ENCODE measurements at places on chromosomes 2 and 18.
A peak's percentile ranks its signal among the peaks of the same experiment; 100 is the strongest.

GRCh38 chr2:45851576-45852304, 200.3 kb downstream of the PRKCE start:
- DNase-seq: no peak

- DNase-seq: no peak
Observed at GRCh38 chr2:221924576-221924975, 352.5 kb upstream of the EPHA4 start.

DNA sequence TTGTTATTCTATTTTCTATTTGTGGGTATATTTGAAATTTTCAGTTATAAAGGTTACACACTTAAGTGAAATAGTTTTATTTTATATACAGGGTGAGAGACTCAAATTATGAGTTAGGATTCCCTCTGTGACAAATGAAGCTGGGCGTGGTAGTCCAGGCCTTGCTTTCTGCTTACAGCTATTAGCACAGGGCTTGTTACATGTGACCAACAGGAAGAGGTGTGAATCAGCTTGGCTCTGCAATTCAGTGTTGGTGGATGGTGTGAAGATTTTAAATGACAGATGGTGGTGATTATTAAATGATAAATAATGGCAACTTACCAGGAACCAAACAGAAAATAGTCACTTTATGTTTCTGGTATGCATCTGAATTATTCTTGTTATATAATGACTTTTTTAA, 64.4 kb upstream of the NOSTRIN start:
- no peak for DNase-seq

DNA sequence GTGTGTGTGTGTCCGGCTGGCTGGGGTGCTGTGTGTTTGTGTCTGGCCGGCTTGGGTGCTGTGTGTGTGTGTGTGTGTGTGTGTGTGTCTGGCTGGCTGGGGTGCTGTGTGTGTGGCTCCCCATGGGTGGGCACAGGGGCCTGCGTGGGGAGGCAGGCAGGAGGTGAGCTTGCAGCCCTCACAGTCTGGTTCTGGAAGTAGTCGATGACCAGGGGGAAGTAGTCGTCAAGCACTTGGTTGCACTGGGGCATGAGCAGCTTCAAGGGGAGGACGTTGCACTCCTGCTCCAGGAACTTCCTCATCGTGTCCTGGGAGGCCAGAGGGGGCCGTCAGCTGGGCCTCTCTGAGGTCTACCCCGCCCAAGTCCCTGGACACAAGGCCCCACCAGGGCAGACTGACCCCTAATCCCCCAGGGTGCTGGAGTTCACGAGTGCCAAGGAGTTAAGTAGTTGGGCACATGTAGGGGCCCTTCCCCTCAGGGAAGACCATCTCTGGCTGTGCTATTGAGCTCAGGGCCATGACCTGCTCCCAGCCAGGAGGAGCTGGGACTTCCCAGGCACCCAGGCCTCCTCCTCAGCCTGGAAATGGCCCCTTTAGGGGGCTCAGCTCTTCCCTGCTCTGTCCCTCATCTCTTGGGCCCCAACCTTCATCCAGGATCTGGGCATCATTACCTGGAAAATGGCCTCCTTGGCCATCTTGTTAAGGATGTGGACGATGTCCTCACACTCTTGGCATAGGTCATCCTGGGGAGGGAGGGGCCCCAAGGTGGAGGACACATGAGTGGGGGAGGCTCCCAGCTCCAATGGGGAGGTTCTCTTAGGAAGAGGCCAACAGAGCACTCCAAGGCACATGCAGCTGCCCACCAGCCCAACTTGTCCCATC, 1.3 kb downstream of the SFTPB start:
- peak; percentile 41 for DNase-seq

GRCh38 chr2:23239374-23239773, 145.6 kb upstream of the KLHL29 start:
- DNase-seq: no peak

DNA sequence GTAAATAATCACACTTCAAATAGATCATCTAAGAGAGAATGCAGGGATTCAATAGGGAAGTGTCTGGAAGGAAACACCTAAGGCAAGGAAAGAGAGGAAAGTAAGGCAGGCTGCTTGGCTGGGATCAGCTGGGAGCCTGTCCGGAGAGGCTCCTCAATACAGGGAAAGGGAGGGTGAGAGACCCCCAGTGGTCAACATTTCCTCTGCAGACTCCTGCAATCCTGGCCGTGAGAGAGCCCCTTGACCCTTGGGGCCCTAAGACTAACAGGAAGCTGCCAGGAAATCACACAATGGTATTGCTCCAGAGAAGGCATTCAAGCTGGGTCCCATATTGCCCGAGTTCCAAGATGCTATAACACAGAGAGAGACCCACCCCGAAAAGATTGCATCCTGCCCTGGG, 549.4 kb downstream of the NYAP2 start:
- DNase-seq: no peak

- no peak for DNase-seq
Observed at GRCh38 chr2:3001615-3002560, 375.7 kb downstream of the EIPR1 start.

DNA sequence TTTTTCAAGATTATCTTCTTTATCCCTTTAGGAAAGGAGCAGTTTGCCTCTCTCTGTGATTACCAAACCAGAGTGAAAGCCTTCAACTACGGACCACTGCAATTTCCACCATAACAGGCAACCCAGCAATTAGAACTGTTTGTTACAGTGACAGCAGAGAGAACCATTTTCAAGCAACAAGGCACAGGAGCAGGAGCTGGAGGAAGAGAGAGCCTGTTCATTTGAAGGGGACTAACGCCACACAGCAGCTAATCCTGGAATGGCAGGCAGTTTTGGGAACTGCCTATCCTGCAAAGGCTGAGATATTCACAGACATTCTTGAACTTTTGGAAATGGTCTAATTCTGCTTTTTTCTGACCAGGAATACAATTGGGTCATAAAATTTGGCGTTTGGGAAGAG, 1541.9 kb upstream of the PIK3C3 start:
- no peak for DNase-seq

GRCh38 chr2:105643405-105644173, 101.1 kb upstream of the NCK2 start:
- DNase-seq: no peak

DNA sequence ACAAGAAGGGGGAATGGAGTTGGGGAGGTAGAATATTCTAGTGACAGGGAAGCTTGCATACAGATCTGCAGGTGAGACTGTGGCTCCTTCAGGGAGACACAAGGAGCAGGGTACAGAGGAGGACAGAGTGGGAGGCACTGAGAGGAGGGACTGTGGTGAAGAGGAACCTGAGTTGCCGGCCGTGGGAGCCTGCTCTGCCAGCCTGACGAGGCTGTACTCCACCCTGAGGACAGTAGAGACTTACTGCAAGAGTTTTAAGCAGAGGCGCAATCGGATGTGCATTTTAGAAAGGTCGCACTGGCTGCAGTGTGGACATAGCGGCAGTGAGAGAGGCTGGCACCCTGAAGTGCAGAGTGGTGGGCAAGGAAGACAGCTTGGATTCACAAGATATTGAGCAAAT, 185.8 kb downstream of the GFPT1 start:
- DNase-seq: no peak

GRCh38 chr2:20205915-20206524, 18.9 kb downstream of the SDC1 start:
- no peak for DNase-seq

DNA sequence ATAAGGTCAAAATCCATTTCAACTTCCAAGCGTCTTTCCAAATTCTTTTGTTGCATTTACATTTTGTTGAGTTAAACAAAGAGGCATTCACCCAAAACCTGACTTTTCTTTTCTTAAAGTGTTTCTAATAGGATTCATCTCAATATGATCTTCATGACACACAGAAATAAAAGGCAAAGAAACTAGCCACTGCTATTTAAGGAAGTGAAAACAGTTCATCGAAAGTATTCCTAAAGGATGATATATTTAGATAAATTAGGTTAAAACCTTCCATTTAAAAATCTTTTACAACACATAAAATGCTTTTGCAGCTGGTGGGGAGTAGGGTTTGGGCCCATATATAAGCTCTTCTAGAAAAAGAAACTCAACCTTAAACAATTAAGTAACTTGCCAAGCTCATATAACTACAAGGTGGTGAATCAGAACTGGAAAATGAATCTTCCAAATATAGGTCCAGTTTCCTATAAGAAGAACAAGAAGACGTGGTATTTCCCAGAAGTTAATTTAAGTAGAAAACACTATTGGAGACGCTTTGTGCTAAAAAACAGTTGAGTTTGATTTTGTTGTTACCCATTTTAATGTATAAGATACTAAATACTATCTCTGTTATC, 336.0 kb upstream of the HNRNPA3 start:
- DNase-seq: no peak

DNA sequence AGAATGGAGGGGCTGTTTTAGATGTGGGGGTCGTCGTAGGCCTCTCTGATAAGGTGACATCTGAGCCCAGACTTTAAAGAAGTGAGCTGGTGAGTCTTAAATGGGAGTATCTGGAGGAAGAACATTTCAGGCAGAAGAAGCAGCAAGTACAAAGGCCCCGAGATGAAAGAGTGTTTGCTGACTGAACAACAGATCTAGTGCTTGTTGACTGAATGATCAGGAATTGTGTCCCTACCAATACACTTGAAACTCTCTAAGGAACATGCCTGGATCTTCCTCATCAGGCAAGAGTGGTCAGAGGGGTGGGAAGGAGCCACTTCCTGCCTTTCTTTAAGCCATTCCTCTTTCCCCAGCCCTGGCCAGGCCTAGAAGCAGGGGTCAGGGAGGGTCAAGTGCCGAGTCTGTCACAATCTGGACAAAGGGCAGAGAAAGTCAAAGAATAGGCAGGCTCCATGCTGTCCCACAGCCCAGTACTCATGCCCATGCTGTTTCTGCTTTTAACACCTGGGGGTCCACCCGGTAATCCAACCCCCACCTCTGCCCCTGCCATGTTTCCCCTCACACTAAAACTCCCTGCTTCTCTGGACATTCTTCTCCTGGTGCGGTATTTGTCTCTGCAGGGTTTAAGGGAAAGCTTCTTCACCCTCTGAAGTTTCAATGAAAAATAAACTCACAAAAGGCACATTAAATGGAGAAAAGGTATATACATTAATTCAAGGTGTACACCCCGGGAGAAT, 3.0 kb upstream of the TMEM37 start:
- no peak for DNase-seq

DNA sequence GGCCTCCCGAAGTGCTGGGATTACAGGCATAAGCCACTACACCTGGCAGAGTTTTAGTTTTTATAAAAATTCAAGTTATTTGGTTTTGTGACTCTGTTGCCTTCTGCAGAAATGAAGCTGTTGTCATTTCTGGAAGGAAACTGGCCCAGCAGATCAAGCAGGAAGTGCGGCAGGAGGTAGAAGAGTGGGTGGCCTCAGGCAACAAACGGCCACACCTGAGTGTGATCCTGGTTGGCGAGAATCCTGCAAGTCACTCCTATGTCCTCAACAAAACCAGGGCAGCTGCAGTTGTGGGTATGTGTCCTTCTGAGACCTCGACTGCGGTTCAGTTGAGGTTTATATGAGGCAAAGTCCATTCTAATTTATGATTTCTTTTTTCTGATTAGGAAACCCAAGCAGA, 7.2 kb downstream of the MTHFD2 start:
- peak; percentile 27 for DNase-seq

- DNase-seq: no peak
Observed at GRCh38 chr2:36336321-36336720, 19.3 kb upstream of the CRIM1 start.

DNA sequence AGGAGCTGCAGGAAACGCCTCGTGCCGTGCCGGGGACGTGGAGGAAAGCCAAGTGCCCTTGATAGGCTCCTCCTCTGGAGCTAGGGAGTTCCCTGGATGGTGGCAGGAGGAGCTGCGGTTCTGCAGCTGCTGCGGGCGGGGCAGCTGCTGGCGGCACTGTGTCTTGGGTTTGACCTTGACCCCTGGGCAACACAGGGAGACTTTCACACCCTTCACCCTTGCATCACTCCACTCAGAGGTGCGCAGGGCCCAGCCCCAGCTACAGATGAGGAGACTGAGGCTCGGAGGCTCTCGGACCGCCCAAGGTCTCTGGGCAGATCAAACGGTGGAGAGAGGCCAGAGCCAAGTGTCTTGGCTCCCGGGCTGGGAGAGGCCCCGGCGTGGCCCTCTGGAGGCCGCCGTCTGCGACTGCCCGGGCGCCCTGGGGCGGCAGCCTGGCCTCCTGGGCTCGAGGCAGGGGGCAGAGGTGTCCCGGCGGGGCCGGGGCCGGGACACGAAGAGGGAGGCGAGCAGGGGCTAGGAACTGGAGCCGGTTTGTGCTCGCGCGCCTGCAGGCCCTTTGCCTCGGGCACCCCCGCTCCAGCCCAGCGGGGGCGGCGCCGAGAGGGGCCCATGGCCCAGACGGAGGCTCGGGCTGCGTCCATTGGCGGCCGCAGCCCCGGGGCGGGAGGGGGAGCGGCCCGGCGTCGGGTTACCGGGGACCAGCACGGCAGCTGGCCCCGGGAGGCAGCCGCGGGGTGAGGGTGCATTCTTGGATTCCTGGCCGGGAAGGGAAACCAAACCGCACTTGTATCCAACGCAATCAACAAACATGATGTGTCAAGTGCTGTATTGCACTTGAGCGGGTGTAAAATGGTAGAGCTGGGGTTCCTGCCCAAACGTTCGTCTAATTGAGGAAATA, 129.6 kb upstream of the SLC1A4 start:
- DNase-seq: peak; percentile 72

GRCh38 chr2:136319651-136320050, 201.7 kb upstream of the CXCR4 start:
- no peak for DNase-seq

- DNase-seq: no peak
Observed at GRCh38 chr18:32251466-32251865, 61.6 kb downstream of the MEP1B start.

GRCh38 chr2:17515652-17516051, 2.6 kb downstream of the RAD51AP2 start:
- no peak for DNase-seq

GRCh38 chr2:224724331-224724730, 8.2 kb upstream of the CCDC195 start:
- no peak for DNase-seq

DNA sequence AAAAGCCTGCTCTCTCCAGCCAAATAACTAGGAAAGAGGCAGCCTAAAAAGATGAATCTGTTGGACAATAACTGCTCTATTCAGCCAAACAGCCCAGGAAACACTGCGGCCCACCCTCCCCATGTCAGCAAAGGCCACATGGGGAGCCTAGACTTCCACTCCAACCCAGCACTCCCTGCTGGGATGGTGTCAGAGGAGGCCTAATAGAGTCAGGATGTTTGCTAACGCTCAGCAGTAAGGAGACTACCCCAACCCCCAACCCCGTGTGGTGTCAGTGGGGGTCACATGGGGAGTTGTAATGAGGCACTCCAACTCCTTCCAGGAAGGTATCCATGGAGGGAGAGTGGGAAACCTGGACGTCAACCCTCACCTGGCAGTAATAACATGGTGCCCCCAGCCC, 41.6 kb downstream of the ZBTB7C start:
- DNase-seq: no peak

GRCh38 chr2:75432761-75433361, 127.9 kb downstream of the EVA1A start:
- DNase-seq: no peak

- peak; percentile 32 for DNase-seq
Observed at GRCh38 chr2:230203110-230203676, 16.6 kb downstream of the SP110 start.

GRCh38 chr2:37096568-37096967, 12.2 kb downstream of the GPATCH11 start:
- no peak for DNase-seq
